ENCODE measurements at places on chromosomes 16 and 17.
A peak's percentile ranks its signal among the peaks of the same experiment; 100 is the strongest.

- DNase-seq: no peak
These were observed 221.6 kb upstream of the DYNLRB2 start for GRCh38 chr16:80319181-80319580.

GRCh38 chr16:67241008-67241900 lies 6.0 kb downstream of the FHOD1 start:
- DNase-seq: no peak

GRCh38 chr17:37657202-37657601 lies 14.0 kb upstream of the DDX52 start:
- DNase-seq: no peak

DNA sequence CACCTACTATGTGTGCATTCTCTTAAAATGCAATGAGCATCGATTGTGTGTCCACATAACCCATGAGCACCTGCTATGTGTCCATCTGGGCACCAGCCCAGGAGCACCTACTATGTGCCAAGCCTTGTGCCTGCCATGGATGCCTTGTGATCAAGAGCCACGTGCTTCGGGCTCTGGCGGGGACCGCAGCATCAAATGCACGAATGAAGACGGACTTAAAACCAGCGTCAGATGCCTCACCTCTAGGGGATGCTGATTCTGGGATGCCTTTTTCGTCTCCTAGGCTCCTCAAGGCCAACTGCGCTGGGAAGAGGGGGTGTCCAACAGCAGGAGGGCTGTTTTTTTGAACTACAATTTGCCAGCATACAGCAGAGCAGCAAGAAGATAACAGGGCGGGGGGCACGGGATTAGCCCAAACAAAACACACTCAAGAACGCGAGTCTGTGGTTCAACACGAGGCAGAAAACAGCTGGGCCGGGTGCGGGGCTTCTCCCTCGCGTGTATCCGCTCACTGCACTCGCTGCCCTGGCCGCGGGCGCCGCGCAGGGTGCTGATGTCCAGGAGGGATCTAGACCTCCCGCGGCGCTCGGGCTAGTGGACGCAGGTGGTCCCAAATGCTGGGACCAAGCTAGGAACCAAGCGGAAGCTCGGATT lies 1.2 kb upstream of the GLIS2 start:
- no peak for DNase-seq

DNA sequence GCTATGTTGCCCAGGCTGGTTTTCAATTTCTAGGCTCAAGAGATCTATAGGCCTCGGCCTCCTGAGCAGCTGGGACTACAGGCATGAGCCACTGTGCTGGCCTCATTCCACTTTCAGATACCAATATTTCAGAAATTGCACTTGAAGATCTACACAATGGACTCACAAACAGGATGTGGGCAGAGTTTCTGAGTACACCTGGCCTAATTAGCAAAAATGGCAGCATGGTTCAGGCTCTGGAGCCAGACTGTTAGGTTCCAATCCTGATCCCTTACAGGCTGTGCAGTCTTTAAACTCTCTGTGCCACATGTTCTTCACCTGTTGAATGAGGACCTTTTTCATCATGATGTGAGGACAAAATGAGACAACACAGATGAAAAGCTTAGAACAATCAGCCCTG lies 32.2 kb downstream of the RNF157 start:
- no peak for DNase-seq

DNA sequence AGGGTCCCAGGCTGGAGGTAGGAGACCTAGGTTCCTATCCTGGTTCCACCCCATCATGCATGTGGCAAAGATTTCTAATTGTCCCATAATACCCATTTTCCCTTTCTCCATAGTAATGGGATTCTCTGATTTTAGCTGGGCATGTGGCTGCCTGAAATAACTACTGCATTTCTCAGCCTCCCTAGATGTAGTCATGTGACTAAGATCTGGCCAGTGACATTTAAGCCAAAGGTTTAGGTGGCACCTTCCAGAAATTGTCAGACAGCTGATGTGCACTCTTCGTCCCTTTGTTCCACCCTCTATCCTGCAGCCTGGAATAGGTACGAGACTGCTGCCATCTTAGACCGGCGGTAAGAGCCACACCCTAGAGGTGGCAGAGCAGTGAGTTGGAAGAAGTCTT lies 8.2 kb downstream of the NXPH3 start:
- DNase-seq: no peak

DNA sequence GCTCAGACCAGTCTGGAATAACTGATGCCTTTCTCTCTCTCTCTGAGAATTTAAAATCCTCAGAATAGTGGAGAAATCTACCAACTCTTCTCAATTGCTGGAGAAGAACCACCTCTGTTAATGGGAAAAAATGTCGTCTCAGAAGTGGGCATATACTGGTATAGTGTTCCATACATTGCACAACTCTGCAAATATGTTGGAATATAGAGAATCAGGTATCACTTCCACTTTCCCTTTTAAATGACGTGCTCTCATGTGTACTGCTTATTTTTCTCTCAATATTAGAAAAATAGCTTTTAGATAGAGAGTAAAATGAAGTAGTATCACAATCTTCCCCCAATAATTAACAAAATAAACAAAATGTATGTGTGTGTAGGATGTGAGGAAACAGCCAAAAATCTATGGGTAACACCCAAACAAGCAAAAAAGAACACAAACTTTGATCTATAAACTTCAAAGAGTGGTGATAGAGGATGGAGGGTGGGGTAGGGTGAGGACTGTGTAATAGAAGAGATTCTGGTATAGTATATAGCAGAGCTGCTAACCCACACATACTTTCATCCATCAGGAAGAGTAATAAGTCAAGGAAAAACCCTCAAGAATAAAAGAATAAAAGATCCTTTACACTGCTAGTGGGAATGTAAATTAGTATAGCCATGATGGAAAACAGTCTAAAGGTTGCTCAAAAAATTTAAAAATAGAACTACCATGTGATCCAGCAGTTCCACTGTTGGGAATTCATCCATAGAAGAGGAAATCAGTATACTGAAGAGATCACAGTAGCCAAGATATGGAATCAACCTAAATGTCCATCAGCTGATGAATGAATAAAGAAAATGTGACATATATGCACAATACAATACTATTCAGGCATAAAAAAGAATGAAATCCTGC lies 46.9 kb downstream of the NFATC3 start:
- no peak for DNase-seq

- DNase-seq: no peak
These were observed 31.6 kb downstream of the NTN1 start for GRCh38 chr17:9052921-9053320.

- DNase-seq: peak; percentile 63
These were observed 13.7 kb downstream of the MYO15B start for GRCh38 chr17:75601057-75601987.

- DNase-seq: no peak
These were observed 150.4 kb upstream of the IRX5 start for GRCh38 chr16:54780266-54780665.

DNA sequence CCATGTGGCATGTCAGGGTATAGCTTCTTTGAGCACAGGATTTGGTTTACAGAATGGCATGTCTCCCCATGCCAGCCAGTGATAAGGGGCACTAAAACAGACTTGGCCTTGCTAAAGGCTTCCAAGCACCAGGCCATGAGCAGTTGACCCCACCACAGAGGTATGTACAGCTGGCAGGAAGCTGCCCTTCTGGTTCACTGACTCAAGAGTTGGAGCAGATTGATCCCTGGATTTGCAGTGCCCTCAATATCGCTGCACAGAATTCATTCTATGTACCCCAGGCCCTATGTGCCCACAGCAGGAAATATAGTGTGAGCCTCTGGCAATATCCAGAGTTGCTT lies 24.3 kb downstream of the HLF start:
- no peak for DNase-seq

DNA sequence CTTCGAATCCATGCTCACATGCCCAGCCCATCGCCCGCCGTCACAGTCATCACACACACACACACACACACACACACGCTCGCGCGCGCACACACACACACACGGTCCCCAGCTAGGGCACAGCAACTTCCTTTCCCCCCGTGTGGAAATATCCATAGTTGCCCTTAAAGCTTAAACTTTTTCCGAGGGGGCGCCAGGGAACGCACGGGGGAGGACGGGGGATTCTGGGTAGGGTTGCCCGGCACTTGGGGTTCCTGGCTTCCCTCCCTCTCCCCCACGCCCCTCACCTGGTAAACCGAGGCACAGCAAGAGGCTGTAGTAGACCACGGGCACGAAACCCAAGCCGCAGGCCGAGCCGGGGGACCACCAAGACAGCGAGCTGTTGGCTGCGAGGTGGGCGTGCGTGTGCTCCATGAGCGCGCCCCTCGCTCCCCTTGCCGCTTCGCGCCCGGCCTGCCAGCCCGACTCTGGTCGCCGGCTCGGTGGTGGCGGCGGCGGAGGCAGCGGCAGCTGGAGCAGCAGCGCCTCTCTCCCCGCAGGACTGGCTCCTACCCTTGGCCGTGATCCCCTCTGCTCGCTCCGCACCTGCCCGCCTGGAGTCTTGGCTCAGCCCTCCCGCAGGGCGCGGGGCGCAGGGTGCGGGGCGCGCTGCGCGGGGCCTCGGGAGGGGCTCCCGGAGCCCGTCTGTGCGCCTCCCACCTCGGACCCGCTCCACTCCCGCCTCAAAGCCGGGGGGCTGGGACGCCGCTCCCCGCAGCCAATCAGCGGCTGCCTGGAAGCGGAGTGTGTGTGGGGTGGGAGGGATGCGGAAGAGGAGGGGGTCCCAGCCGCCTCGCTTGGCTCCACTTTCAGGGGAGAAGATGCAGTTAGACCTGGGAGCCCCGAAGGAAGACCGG lies at the start of gene GPR139:
Gene GPR139, minus strand, starts transcription at position 688 of the 896 bp plus-strand sequence. Its CDS starts 274 bp downstream, at position 414.
- no peak for DNase-seq

GRCh38 chr16:48905632-48906505 lies 295.9 kb upstream of the N4BP1 start:
- no peak for DNase-seq

GRCh38 chr16:58018803-58019202 lies 6.8 kb upstream of the MMP15 start:
- no peak for DNase-seq

GRCh38 chr17:80345841-80346497 lies 69.0 kb upstream of the ENDOV start:
- no peak for DNase-seq

- DNase-seq: peak; percentile 56
These were observed 18.6 kb upstream of the ZNF629 start for GRCh38 chr16:30805370-30806169.

DNA sequence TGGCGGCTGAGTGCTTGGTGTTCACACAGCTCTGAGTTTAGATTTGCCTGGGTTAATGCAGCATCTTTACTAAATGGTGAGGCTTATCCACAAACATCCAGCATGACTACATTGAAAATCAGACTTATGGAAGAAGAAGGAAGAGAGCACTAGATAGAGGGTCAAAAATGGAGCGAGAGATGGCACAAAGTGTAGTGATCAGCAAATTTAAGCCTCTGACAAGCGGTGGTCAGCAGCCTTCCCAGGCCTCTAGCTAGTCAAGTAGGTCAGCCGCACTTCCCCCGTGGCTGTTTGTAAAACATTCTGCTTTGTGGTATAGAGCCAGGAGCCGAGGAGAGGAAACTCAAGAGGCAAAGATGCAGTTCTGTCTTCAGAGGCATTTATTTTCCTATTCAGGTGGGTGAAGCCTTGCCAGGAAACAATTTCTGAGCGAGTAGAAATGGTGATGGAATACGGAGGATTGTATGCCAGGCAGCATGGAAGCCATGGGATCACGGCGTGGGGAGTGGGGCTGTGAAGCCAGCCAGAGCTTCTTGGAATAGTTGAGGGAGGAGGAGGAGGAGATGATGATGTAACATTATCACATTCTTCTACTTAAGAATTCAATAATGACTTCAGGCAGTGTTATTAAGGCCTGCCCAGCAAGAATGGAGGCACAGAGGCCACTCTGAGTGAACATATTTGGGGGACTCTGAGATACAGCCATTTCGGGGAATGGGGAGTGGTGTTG lies 118.9 kb downstream of the MSI2 start:
- DNase-seq: no peak

DNA sequence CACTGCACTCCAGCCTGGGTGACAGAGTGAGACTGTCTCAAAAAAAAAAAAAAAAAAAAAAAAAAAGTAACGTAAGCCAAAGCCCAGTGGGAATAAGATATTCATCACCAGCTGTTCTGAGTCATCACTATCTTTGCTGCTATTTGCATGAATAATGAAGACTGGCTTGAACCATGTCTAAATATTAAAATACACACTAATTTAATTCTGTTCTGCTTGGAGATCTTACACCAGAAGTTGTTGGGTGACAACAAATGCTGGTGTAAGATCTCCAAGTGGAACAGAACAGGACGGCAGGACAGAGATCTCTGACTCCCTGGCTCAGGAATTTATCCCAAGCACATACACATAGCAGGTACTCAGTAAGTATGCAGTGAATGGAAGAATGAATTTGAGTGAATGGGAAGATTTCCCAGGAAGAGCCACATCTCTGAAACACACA lies 19.6 kb downstream of the DNAH17 start:
- DNase-seq: no peak

- DNase-seq: no peak
These were observed 121.6 kb upstream of the ANKFN1 start for GRCh38 chr17:56031636-56032035.

DNA sequence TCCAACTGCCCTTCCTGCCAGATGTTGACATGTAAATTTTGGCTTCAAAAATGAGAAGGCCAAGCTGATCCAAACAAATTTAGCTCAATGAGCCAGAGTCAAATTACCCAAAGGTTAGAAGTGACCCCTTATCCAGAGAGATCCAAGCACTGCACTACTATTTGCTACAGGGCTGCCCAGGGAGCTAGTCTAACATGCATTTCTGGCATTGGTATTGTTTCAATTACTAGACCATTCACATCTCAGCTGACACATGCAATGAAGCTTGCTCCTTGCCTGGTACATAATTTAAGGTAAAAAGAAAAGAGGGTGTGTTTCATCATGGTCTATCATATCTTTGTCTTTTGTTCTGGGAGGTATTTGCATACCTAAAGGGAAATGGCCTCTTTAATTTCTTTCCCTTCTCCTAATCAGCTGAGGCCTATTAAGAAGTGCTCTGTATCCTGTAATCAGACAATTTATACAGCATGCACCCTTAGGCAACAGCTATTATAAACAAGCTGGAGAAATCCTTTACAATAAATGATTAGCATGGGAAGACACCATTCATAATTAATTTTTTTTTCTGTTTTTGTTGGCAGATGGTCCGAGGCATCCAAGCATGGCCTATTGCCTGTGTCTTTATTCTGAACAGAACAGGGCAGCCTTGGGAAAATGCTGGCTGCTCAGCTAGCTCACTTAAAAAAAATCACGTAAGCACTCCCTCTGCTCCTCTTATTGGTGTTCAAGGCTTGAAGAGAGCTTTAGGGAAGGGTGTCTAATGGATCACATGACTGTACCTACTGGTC lies 161.5 kb upstream of the SALL1 start:
- DNase-seq: no peak

GRCh38 chr17:7042501-7043181 lies 1.3 kb downstream of the SLC16A11 start:
- peak; percentile 70 for DNase-seq

GRCh38 chr16:6643080-6643686 lies 689.5 kb upstream of the RBFOX1 start:
- peak; percentile 21 for DNase-seq
